ENCODE measurements at places on chromosomes 7 and 10.

GRCh38 chr7:916291-916941 is 38.1 kb downstream of the ADAP1 start:
- DNase-seq = no peak

GRCh38 chr7:116671681-116672595 is at the start of gene MET:
Gene MET, plus strand, starts transcription at chr7:116672196. Its CDS starts 26,889 bp downstream, at chr7:116699085.
- no peak for DNase-seq

DNA sequence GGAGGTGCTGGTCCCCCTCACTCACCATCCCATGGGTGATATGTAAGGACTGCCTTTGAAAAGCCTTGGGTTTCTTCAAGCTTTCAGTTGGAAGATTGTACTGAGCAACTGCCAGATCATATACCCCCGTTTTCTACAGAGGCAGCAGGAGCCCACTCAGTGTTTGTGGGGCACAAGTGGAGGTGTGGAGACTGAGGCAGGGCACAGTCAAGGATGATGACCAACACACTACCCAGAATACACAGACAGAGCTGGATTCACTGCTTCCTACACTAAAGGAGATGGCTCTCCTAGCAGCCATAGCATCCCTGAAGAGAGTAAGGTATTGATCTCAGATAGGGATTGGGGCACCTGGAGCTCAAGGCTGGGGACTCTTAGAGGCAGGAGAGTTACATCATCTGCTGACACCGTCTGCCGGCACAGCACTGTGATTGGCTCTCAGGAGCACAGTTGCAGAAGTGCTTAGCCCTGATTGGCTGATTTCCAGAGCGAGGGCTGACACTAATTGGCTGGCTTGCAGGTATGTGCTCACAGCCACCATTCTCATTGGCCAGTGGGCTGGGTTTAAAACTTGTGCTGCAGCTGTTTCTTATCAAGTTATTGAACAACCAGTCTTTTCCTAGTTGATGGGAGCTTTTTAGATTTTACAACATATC is 77.9 kb upstream of the PFKP start:
- no peak for DNase-seq

- DNase-seq = peak; percentile 13
Measured at GRCh38 chr10:113126229-113127201, 176.5 kb downstream of the TCF7L2 start.

DNA sequence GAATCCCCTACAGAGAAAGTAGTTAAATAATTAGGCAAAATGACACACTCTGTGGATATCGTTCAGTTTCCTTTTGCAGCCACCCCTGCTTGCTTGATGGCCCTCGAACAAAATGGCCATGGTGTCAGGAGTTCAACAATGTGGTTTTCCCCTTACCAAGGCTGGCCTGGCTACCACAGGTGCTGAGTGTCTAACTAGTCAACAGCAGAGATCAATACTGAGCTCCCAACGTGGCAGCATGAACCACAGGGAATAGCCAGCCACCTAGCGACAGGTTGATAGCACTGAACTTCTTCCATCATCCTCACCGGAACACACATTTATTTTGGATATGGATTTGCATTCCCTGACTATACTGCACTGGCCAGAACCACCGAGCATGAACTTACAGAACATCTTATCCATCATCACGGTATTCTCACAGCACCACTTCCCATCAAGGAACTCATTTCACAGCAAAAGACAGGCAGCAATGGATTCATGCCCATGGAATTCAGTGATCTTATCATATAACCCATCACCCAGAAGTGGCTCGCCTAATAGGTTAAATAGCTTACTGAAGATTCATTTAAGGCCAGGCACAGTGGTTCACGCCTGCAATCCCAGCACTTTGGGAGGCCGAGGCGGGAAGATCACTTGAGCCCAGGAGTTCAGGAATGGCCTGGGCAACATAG is 6.3 kb downstream of the C10orf67 start:
- no peak for DNase-seq

DNA sequence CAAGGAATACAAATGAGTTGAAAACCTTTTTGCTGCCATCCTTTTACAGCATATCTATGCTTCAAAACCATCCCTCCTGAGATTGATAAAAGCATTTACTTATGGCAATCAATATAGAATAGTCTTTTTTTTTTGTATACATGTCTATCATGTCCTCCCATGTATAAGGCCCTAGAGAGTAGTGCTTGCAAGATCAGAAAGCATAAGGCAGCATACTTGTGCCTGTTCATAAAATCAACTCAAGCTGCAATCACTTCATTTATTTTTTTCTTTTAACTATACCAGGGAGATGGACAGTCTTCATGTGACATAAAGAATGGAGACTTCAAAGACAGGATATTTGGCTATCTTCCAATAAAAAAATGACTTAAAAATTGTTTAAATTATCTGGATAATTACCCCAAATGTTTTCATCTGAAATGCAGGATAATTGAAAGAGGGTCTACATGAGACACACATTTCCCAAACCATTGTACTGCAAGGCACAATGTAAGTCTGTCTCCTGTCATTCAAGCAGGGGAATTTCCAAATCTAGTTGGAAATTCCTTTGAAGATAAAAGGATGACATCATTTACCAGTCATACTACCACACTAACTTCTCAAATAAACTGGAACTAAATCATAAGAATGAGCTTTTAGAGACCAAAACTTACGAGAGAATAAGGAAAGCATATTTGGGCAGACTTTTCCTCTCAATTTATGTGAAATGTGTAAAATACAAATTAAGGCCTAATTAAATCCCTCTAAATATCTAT is 22.5 kb downstream of the LRRN3 start:
- no peak for DNase-seq

- no peak for DNase-seq
Measured at GRCh38 chr7:135669774-135670173, 7.5 kb downstream of the STMP1 start.

GRCh38 chr10:67790534-67791408 is 47.2 kb downstream of the DNAJC12 start:
- DNase-seq = no peak

- no peak for DNase-seq
Measured at GRCh38 chr10:44627591-44628354, 242.9 kb upstream of the CXCL12 start.

GRCh38 chr7:81767926-81768325 is 1.9 kb downstream of the HGF start:
- no peak for DNase-seq

- DNase-seq = no peak
Measured at GRCh38 chr7:95046494-95047240, 139.3 kb downstream of the PPP1R9A start.

DNA sequence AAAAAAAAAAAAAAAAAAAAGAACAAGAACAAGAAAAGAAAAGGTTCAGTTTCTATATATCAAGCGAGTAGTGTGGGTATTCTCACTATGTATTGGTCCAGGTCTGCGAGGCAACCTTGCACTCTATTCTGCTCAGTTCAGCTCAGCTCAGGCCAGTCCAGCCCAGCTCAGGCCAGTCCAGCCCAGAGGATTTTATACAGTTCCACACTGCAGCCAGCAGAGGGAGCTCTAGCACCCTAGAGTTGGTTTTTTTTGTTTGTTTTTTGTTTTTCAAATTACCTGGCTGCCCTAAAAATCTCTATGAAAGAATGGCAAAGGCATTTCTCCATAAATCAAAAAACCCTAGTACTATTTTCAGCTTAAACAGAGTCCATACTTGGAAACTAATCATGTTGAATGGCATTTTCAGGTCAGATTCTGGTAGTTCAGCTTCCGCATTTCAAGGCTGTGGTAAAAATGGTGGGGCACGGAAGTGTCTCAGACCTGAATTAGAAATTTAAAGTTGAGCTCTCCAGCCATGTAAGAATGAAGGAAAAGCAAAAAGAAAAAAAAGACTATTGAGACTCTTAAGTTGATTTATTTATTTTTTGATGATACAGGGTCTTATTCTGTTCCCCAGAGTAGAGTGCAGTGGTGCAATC is 55.2 kb upstream of the GSDME start:
- peak; percentile 8 for DNase-seq

- no peak for DNase-seq
Measured at GRCh38 chr7:70092314-70093204, 494.3 kb downstream of the AUTS2 start.

- no peak for DNase-seq
Measured at GRCh38 chr10:42888504-42889095, 106.0 kb downstream of the BMS1 start.

- no peak for DNase-seq
Measured at GRCh38 chr7:102404005-102404861, 8.1 kb downstream of the PRKRIP1 start.

- DNase-seq = no peak
Measured at GRCh38 chr10:44015702-44016500, 367.2 kb upstream of the ZNF32 start.

DNA sequence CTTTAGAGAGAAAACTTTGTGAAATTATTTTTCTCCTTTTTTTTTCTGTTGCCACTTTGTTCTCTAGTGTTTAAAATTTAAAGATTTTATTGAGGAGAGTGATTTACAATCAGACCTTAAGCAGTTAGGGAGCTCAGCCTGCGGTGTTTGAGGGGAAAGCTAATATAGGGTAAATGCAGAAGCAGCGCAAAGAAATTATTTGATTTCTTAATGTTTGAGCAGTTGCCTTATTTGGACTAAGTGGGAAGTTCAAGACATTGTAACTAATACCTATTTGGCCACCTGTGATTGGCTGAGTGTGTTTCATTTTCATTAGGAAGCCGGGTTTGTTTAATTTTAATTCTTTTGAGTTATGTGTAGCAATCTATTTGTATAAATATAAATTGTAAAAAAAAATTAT is 25.3 kb downstream of the WAC start:
- no peak for DNase-seq
